ENCODE measurements at places on chromosomes 5 and 9. TPM values are rescaled to one million over a fixed set of nuclear protein-coding genes. Genes with fewer than 3 reads are reported as not detected.

Gene SPRY4
- total RNA-seq, result 125 TPM

Gene GOLM1
- total RNA-seq, result 30.2 TPM

Gene NFIL3
- total RNA-seq, result 35.2 TPM

Gene TXNDC8
- total RNA-seq, result not detected

Gene CSF2
- total RNA-seq, result 5.3 TPM

Data from placental pericyte (primary cell).